Right lobe of liver (tissue), 6 donors: ENCODE measurements at places on chromosomes 11 and 22. TPM values are rescaled to one million over a fixed set of nuclear protein-coding genes. Genes with fewer than 3 reads are reported as not detected.

Gene CHKB
- total RNA-seq = 43.4 TPM

Gene ANO5
- total RNA-seq = 1.8 TPM

Gene FGF4
- total RNA-seq = not detected

Gene MFRP
- total RNA-seq = not detected

Gene SPCS2
- 131 TPM for total RNA-seq

Gene VSIG10L2
- not detected for total RNA-seq

Gene NPTXR
- 0.26 TPM for total RNA-seq

Gene ATP6V1E1
- 87.3 TPM for total RNA-seq

Gene UNC93B1
- total RNA-seq = 16.1 TPM

Gene TSSK2
- total RNA-seq = not detected

Gene BBS1
- total RNA-seq = 11.9 TPM

Gene NUCB2
- total RNA-seq = 59.2 TPM

Gene ARHGAP20
- 0.77 TPM for total RNA-seq

Gene F2
- 1,339 TPM for total RNA-seq

Gene OR51B5
- total RNA-seq = not detected

Gene ZNRF3
- total RNA-seq = 6.5 TPM

Gene PRSS23
- 6.9 TPM for total RNA-seq

Gene ASCL2
- 0.68 TPM for total RNA-seq

Gene FAM111B
- total RNA-seq = 1.0 TPM

Gene SLC5A12
- total RNA-seq = 0.33 TPM

Gene GGTLC2
- total RNA-seq = not detected

Gene KRTAP5-10
- not detected for total RNA-seq

Gene GRK3
- total RNA-seq = 4.2 TPM

Gene ZNF214
- 3.3 TPM for total RNA-seq
